CD4-positive, alpha-beta T cell treated with Interleukin-2 at 100 ng/mL for 4 hours (primary cell): ENCODE measurements at places on chromosomes 7 and 10.

GRCh38 chr7:27329909-27330308 is 87.3 kb downstream of the EVX1 start:
- DNase-seq = no peak

DNA sequence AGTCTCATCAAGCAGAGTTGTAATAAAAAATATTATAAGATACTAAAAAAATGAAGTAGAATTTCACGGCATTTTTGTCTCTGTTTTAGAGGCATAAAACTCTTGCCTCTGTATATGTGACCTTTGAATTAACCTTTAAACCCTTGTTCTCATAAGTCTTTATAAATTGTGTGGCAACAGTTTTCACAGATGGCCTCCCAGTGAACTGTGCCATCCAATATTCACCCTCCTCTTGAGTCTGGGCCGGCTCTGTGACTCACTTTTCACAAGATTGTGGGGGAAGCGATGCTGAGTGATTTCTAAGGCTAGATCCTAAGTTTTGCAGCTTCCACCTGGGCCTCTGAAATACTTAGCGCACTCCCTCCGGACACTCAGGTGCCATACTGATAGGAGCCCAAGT is 4.6 kb upstream of the USP6NL start:
- DNase-seq = no peak

GRCh38 chr10:17455015-17455520 is 673 bp upstream of the ST8SIA6 start:
- DNase-seq = no peak

- no peak for DNase-seq
These were observed 25.4 kb downstream of the KAT6B start for GRCh38 chr10:74851831-74852230.

DNA sequence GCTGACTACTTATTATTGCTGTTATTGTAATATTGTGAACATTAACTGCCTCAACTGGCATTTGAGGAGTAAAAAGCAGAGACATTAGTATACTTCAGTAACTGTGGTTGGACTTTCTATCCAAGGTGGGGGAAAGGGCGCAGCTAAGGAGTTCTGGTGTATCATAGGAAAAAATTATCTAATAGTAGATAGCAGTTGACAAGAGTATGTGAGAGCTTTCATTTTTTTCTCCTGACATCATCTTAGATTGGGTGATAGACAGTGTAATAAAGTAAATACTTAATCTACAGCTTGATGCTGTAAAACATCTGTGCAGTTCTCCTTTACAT is 68.9 kb downstream of the PHTF2 start:
- no peak for DNase-seq
